KG1 (cell line): ENCODE measurements at places on chromosomes 3 and 15.

- DNase-seq: no peak
Observed at GRCh38 chr3:102090721-102091045, 241.4 kb downstream of the NFKBIZ start.

DNA sequence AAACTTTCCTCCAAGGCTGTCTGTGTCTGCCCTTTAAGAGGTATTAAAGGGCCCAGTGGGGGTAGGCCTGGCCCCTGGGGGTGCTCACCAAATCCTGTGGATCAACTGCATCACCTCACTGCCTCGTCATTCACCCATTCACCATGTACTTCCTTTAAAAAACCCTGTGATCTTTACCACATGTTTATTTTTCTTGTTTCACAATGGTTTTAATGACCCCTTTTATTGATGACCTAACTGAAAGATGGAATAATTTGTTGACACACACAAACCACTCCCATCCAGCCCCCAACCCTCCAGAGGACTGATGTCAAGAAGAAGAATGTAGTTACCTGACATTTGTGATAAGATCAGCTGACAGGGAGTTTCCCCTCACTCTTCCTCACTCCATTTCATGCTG lies 40.8 kb downstream of the KCNAB1 start:
- DNase-seq: no peak

- no peak for DNase-seq
Observed at GRCh38 chr3:177574222-177574856, 377.1 kb upstream of the TBL1XR1 start.

GRCh38 chr3:168653255-168653654 lies 557.5 kb upstream of the GOLIM4 start:
- DNase-seq: no peak

- no peak for DNase-seq
Observed at GRCh38 chr3:107217172-107217571, 160.1 kb upstream of the CCDC54 start.

DNA sequence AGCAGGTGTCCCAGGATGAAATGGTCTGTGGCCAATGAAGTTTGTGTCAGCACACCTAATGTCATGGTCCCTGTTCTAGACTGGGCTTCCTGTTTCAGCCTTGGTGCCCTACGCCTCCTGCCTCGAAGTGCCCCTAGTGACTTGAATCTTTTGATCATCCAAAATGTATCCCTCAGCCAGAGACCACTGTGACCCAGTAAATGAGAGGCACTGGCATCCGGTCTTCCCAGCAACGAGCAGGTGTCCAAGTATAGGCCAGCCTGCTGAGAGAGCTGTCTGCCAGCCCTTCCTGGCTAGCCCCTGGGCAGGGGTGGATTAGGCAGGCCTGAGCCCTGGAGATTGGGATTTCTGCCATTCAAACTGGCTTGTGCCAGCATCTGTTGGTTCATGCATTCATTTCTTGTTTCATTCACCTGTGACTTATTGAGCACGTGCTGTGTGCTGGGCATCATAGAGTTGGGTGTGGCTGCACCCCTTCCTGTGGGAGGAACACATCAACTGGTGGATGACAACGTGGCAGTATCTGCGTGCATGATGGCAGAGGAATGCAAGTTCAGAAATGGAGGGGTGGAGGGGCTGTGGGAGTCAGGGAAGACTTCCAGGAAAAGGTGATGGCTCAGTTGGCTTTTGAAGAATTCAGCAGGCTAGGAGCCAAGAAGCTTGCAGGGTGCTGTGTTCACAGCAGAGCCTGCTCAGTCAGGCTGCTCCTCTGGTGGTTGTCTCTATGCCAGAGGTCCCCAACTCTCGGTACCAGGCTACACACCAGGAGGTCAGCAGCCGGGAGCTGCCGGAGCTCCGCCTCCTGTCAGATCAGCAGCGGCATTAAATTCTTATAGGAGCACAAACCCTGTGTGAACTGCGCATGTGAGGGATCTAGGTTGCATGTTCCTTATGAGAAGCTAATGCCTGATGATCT lies 21.6 kb downstream of the ESYT3 start:
- no peak for DNase-seq

DNA sequence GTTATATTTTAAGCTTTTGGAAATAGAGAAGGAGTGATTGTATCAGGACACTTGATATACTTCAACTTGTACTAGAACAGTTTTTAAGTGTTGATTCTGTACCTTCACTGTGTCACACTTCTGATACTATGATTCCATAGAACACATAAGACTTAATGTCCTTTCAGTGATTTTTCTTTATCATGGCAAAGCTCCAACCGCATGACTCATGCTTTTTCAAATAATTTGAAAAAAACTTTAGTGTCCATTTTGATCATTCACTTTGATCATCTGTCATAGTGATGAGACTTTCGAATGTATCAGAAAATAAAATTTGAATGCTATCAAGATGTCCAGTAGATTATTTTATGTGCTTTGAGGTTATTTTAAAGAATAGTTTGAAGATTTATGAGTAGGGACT lies 32.0 kb downstream of the AP4E1 start:
- DNase-seq: no peak

DNA sequence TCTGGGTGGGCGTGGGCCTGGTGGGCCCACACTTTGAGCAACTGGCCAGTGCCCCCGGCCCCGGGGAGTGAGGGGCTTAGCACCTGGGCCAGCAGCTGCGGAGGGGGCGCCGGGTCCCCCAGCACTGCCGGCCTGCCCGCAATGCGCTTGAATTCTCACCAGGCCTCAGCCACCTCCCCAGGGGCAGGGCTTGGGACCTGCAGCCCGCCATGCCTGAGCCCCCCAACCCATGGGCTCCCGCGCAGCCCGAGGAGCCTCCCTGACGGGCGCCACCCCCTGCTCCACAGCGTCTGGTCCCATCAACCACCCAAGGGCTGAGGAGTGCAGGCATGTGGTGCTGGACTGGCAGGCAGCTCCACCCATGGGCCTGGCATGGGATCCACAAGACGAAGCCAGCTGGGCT lies 484.3 kb downstream of the UNC13C start:
- DNase-seq: no peak

DNA sequence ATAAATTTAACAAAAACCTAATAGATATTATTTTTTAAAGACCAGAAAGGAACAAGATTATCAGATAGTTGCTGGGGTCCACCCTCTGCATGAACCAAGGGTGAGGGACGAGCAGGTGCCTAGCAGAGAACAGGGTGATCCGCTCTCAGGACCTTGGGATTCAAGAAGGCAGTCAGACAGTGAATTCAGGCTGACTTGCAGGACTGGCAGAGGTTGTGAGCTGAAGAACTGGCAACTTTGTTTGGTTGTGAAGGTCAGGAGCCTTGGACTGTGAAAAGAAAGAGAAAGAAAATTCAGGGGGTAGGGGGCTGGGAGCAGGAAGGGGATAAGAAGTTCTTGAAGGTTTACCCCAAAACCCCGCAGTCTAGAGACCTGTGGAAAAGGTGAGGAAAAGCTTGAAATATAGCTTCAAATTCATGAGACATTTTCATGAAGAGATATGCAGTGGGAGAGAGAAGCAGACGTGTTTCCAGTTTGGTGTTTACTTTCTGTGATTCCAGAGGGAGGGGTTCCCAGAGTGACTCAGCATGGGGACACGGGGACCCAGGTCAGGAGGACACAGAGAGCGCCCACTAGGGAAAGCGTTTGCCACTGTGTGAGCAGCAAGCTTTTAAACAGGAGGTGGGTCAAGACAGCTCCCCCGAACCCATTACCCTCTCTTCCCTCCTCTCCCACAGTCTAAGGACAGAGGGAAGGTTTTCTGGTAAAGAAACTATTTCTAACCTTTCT lies 217.2 kb upstream of the UMPS start:
- DNase-seq: no peak

DNA sequence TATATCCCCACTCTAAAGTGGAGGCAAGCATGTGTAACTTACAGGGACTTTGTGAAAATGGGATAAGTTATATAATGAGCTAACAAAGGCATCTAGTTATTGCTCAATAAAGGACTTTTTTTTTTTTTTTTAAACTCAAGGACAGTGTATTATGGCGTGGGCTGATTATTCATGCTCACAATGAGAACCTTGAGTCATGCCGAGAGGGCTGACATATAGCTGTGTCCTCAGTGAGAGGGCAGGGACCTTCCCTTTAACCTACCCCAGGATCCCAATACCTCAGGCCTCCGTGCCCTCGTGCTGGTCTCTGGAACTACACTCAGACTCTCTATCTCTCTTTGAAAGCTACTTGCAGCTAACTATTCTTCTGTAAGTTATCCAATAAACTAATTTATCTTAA lies 319.9 kb upstream of the ICE2 start:
- no peak for DNase-seq

- DNase-seq: no peak
Observed at GRCh38 chr3:137116619-137117018, 158.8 kb downstream of the IL20RB start.

- no peak for DNase-seq
Observed at GRCh38 chr3:81676706-81677456, 84.6 kb downstream of the GBE1 start.

GRCh38 chr15:73426323-73426994 lies 16.5 kb upstream of the REC114 start:
- no peak for DNase-seq

- no peak for DNase-seq
Observed at GRCh38 chr3:1609416-1609815, 489.2 kb upstream of the CNTN4 start.

- DNase-seq: no peak
Observed at GRCh38 chr3:15743587-15744009, 54.2 kb downstream of the ANKRD28 start.

GRCh38 chr3:87088993-87089841 lies 98.3 kb upstream of the VGLL3 start:
- no peak for DNase-seq

- DNase-seq: no peak
Observed at GRCh38 chr3:108296239-108296638, at the start of gene HHLA2. Gene HHLA2 (plus strand): TSS chr3:108296548. CDS start chr3:108351814, 55,266 bp downstream.

DNA sequence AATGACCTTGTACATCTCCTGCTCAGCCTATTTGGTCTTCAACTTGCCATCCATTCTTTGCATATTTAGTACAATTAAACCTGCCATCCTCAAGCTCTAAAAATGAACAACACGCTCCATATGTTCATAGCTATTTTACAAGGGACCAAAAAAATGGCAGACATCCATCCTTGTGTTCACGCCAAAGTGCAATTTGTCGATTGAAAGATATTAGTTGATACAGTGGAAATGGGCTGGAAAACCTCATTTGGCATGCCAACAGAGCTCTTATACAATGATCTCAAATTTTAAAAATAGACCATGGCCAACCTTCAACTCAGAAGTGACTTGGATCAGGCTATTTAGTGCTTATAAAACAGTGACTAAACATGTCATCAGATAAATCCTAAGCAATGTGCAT lies 413.6 kb upstream of the ARL6 start:
- DNase-seq: no peak

- no peak for DNase-seq
Observed at GRCh38 chr3:42556089-42556632, 25.6 kb downstream of the SEC22C start.

- no peak for DNase-seq
Observed at GRCh38 chr15:98996624-98997023, 11.0 kb downstream of the PGPEP1L start.

- no peak for DNase-seq
Observed at GRCh38 chr3:138470687-138471086, 36.3 kb downstream of the ESYT3 start.

- DNase-seq: no peak
Observed at GRCh38 chr15:59873644-59874272, 130.4 kb upstream of the FOXB1 start.

GRCh38 chr15:82653483-82654168 lies 6.5 kb upstream of the CPEB1 start:
- DNase-seq: no peak

GRCh38 chr3:109369510-109369909 lies 32.2 kb upstream of the DPPA4 start:
- DNase-seq: no peak

GRCh38 chr3:24299246-24299805 lies 195.3 kb downstream of the THRB start:
- DNase-seq: no peak

- DNase-seq: no peak
Observed at GRCh38 chr3:38157595-38157994, 7.7 kb upstream of the OXSR1 start.

DNA sequence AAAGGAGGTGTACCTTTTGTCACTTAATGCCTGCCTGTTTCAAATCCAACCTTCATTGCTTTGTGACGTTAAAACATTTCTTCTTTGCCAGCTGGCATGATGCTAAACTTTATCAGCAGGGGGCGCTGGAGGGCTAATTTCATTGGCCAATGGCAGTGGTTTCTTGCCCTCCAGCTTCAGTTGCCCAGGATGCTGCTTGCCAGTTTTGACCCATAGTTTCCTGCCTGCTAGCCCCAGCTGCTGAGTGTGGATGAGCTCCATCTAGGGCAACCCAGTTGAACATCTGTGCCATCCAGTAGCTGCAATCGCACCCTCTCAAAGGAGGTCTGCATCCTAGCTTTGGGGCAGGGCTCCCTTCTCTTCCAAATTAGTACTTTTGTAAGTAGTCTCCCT lies 22.1 kb downstream of the ACKR2 start:
- peak; percentile 38 for DNase-seq

- no peak for DNase-seq
Observed at GRCh38 chr3:53705774-53706173, 140.4 kb downstream of the CHDH start.

GRCh38 chr3:76065964-76066363 lies 280.6 kb upstream of the ZNF717 start:
- no peak for DNase-seq

DNA sequence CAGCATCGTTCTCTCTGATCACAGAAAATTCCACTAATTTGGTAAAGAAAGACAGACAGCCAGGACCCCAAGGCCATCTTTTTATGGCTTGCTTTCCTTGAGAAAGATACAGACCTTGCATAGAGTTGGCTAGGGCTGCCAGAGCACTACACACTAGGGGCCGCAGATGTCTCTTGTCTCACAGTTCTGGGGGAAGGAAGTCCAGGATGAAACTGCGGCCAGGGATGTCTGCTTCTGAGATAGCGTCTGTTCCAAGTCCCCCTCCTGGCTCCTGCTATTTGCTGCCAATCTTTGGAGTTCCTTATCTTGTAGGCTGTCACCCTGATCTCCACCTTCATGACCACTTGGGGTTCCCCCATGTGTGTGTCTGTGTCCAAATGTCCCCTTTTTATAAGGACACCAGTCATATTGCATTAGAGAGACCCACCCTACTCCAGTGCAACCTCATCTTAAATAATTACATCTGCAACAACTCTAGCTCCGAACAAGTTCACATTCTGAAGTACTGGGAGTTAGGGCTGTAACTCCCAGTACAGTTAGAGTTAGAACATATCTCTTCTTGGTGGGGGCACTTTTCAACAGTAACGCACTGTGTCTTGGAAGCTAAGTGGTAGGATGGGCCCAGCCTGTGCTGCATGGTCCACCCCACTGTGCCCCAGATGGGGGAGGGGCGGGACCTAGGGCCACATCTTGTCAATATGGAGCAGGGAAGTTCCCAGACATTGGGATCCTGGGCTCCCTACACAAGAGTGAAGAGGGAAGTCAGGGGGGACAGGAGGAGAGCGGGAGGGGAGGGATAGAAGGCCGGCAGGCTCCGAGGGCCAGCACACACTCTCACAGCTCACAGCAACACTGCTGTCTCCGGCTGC lies 42.2 kb downstream of the KLF15 start:
- DNase-seq: no peak
